Foreskin fibroblast (primary cell): ENCODE measurements at places on chromosomes 7 and 10.

GRCh38 chr7:116505823-116506222 is 6.3 kb downstream of the CAV2 start:
- DNase-seq: no peak

DNA sequence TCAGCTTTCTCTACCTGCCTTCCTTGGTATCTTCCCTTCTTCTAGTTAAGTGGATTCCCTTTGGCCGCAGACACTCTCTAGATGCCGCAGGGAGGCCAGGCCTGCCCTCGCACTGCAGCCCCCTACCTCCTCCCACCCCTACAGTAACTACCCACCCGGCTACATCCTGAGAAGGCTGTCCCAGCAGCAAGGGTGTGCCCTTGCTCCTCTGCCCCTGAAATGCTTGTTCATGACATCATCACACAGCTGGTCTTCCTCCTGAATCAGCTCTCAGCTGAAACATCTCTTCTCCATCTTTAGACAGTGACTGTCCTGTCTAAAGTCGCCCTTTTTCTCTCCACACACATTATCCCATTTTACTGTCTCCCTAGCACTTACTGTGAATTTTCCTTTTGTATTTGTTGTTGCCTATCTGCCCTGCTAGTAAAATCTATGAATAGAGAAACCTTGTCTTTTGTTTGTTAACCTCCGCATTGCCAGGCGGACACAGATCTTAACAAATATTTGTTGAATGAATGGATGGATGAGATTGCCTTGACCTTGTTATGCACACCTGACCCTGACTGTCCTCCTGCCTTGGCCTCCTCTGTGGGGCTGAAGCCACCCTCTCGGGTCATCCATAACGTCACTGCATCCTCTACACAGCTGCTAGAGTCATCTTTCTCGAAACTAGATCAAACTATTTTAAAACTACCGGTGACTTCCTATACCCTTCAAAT is 108.9 kb upstream of the GATA3 start:
- DNase-seq: peak; percentile 76

DNA sequence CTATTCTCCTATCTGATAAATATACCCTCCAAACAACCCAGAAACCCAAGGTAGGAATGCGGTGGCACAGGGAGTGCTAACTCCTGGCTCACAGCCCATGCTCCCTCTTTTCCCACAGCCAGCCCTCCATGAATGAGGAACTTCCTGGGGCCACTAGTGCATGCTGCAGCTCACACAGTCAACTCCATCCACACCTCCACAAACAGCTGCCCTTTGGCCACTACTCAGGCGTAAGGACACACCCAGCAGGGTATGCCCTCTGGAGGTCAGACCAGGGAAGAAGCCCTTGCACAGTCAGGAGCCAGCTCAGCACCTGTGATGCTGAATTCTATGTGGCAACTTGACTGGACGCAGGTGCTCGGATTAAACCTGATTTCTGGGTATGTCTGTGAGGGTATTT is 85.2 kb upstream of the PIK3CG start:
- no peak for DNase-seq

DNA sequence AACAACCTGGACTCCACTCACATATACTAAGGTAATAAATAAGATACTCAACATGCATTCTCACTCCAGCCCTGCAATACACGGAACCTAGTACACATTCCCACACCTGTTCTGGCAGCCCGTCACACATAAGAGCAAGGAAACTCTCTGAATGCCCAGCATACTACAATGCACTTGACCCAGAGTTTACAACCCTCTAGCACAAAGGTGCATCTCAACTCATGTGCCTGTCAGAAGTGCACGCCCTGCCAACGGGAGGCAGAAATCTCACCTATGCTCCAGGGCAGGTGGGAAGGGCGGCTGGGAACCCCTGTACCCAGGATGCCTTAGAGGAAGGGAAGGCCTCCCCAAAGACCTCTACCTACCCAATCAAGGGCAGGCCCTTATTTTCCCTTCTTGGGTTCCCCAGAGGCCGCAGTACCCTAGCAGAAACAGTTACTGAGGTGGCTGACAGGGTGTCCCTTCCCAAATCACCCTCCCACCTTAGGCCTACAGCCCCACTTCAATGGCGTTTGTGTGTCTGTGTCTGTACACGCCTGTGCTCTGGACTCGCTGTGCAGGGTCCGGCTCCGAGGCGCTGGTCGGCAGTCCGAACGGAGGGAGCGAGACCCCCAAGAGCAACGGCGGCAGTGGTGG is 2.0 kb downstream of the EVX1 start:
- DNase-seq: no peak

GRCh38 chr10:6200734-6201515 is 1.8 kb upstream of the PFKFB3 start:
- DNase-seq: no peak

DNA sequence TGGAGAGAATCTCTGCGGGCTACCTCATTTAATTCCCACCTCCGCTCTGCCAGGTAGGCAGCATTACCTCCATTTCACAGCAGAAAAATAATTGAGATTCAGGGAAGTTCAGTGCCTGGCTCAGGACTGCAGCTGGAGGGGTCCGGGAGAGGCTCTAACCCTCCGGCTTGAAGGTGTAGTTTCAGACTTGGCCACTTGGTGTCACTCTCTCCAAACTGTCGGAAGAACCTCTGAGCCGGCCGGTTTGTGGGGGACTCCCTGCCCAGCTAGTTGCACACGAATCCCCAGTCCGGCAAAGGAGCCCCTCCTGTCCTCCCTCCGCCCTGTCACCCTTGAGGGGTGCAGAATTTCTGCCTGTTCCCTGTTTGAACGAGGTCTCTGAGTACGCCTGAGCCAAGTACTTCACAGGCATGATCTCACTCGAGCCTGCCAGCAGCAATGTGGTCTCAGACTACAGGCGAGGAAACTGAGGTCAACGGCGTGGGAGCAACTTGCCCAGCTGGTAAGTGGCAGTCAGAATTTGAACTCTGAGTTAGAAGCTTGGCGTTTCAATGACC is 144.7 kb upstream of the ZNF716 start:
- no peak for DNase-seq

DNA sequence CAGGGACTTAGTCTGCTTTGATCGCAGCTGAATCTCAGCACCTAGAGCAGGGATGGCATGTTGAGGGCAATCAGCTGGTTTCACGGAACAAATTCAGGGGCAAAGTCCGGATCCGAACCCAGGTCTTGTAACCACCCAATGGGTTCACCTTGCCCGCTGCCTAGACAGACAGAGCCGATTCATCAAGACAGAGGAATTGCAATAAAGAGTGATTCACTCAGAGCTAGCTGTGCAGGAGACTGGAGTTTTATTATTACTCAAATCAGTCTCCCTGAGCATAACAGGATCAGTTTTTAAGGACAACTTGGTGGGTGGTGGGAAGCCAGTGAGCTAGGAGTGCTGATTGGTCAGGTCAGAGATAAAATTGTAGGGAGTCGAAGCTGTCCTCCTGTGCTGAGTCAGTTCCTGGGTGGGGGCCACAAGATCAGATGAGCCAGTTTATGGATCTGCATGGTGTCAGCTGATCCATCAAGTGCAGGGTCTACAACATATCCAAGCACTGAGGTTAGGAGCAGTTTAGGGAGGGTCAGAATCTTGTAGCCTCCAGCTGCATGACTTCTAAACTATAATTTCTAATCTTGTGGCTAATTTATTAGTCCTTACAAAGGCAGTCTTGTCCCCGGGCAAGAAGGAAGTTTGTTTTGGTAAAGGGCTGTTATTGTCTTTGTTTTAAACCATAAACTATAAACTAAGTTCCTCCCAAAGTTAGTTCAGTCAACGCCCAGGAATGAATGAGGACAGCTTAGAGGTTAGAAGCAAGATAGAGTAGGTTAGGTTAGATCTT is 43.5 kb upstream of the CHST3 start:
- DNase-seq: peak; percentile 41

DNA sequence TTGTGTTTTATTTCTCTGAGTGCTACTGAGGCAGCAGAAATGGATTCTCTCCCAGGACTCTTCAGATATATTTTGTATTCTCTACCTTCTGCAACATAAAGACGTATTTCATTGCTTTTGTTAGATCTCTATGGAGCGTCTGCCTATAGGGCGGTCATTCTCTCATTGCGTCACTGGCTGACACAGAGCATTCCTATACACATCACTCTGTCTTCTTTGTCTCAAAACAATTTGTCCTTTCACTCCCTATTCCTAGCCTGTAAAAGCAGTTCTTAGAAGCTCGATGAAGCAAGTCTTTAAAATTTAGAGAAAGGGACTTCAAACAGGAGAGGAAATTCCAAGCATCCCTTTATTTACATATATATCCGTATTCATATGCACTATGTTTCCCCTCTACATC is 120.6 kb downstream of the CPED1 start:
- DNase-seq: peak; percentile 34

GRCh38 chr10:69389827-69390490 is 26.8 kb downstream of the TACR2 start:
- no peak for DNase-seq
